Midbrain (tissue), 1 donor: ENCODE measurements at places on chromosomes 13 and 19.

GRCh38 chr13:33471204-33471603, 185.6 kb upstream of the STARD13 start:
- DNase-seq: no peak

DNA sequence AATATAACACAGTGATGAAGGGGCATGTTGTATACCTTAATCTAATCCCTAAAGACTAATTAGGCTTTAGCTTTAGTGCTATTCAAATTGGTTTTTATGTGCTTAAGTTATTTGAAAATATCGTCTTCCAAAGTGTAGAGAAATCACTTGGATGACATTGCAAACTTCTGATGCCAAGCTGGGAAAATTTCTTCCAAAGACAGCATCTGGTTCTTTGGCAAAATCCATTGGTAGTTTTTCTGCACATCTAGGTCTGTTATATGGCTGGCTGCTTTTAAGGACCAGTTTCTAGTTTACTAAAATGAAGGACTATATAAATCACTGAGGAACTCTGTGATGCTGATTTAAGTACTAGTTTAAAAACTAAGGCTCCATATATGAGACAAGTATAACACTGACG, 2362.3 kb downstream of the PCDH9 start:
- DNase-seq: no peak

GRCh38 chr13:77696879-77697216, 639 bp upstream of the SLAIN1 start:
- peak; percentile 81 for DNase-seq

GRCh38 chr13:74132152-74132775, 1.9 kb downstream of the KLF12 start:
- peak; percentile 25 for DNase-seq

- no peak for DNase-seq
Measured at GRCh38 chr13:98272549-98272948, 95.5 kb upstream of the RNF113B start.

DNA sequence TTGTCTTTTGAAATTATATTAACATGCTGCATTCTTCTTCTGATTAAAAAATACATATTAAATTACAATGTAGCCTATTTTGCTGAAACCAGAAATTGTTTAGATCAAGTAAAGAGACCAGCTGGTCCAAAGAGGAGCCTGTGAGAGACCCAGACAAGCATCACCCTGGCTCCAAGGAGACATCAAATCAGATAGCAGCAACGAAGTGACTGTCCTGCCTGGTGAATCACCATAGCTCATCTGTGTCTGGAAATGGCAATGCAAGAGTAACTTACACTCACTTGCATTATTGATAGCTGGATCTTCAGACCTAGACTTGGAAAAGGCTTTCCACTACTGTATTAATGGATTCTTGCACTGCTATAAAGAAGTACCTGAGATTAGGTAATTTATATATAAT, 169.1 kb downstream of the KCTD12 start:
- DNase-seq: no peak

DNA sequence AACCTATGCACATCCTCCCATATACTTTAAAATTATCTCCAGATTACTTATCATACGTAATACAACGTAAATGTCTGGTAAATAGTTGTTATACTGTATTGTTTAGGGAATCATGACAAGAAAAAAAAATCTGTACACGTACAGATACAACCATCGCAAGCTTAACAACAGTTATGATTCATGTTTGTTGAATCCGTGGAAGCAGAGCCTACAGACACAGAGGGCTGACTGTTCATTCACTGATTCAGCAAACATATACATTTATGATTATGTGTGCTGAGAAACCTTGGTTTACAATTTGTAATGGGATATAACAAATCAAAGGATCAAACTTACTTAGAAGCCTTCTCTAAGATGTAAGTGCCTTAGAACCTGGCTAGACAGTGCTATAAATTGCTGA, 1.5 kb downstream of the ZNF260 start:
- DNase-seq: no peak

DNA sequence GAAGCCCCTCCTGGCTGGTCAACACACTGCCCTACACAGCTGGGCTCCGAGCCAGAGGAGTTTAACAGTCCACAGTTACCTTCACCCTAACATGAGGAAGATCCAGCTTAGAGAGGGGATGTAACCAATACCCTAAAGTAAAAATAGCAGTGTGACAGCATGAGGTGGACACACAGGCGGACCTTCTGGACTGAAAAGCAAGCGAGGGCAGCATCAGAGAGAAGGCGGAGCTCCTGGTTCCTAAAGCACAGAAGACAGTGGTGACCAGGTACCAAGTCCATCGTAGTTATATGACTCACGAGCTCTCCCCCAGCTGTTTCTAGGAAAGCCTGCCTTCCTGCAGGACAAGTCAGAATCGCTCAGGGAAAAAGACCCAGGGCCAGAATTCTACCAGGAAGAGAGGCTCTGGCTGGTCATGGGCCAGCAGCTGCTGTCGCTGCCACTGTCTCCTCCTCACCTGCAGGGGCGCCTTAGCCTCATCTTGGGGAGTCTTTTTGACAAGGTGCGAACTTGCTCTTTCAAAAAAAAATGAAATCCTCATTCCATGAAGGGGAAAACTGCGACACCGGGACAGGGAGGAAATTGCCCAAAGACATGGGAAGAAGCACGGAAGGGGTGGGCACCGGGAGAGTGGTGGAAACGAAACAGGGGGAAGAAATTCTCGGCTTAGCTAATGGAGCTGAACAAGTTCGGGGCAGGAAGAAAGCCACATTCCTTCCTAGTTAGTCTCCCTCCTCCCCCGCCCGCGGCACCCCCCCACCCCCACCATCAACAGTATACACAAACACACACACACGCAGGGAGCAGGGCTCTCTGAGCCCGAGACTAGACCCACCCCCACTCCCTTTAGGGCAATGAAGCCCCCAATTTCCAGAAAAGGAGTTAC, 1.7 kb downstream of the ELL start:
- DNase-seq: no peak

GRCh38 chr19:40305403-40305802, 20.3 kb upstream of the AKT2 start:
- peak; percentile 82 for DNase-seq

GRCh38 chr13:114339857-114340534, 25.7 kb downstream of the CHAMP1 start:
- peak; percentile 2 for DNase-seq

- peak; percentile 99 for DNase-seq
Measured at GRCh38 chr19:56507446-56508289, at the start of gene ZNF471. Gene ZNF471 (plus strand): TSS chr19:56507855. CDS start chr19:56511572, 3,717 bp downstream.

DNA sequence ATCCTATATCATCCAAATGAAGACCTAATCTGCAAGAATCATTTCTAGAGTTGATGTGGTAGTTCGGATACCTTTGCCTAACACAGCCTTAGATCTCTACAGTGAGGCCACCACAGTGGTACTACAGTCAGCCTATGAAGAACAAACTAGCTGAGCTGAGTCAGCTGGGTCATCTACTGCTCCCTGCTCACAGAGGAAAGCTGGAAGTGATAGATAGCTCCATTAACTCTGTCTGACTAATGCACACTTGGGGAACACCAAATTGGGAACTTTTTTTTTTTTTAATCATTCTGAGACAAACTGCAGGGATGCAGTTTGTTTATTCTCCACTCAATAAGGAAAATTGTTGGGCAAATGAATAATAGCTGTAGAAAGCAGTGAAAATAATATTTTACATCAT, 1160.6 kb downstream of the PCDH9 start:
- DNase-seq: no peak

DNA sequence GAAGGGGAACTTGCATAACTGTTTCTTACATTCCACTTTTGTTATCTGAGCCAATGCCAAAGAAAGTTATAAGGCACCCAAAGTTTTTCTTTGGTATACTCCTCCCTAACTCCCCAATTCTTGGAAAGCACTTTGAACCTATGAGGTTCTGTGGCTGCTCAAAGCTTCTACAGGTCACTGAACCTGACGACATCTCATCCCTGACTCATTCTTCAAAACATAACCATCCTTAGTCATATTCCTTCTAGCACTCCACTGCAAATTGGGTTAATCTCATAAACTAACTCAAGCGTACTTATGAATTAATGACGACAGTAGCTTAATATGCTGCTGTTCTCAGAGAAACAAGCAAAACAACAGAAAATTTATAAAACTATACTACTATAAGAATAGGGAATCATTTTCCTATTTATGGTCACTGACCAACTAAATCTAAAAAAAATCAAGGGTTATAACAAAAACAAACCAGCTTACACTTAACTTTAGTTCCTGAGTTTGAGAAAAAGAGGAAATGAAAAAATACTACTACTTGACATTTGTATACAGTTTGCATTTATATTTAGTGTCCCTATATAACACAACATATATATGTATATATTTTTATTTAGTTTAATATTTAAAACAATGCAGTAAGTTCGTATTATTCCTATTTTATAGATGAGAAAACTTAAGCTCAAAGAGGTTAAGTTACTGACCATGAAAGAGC, 69.1 kb downstream of the CAB39L start:
- DNase-seq: no peak

DNA sequence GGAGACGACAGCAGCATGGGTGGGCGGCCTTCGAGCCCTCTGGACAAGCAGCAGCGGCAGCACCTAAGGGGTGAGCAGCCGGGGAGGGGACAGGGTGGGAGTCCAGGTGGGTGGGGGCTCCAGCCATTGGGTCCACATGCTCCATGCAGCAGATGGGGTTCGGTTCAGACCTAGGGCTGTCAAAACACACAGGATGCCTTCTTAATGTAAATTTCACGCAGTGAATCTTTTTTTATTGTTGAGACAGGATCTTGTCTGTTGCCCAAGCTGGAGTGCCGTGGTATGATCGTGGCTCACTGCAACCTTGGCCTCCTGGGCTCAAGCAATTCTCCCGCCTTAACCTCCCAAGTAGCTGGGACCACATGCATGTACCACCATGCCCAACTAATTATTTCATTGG, 15.9 kb downstream of the PGLS start:
- no peak for DNase-seq
